ENCODE measurements at places on chromosomes 2 and 18.

- no peak for DNase-seq
These were observed 14.6 kb downstream of the CLASP1 start for GRCh38 chr2:121634354-121635307.

DNA sequence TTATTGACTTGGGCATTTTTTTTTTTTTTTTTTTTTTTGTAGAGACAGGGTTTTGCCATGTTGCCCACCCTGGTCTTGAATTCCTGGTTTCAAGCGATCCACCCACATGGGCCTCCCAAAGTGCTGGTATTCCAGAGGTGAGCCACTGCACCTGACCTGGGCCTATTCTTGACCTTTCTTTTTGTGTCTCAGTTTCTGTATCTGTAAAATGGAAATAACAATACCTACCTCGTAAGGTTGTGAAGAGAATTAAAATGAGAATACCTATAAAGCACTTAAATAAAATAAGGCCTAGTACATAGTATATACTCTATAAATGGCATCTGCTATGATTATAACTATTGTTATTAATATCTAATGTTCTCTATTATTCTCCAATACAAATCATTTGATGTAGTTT lies 15.7 kb downstream of the MAP4K3 start:
- DNase-seq = no peak

- no peak for DNase-seq
These were observed 7.6 kb downstream of the WDR35 start for GRCh38 chr2:19982268-19982667.

DNA sequence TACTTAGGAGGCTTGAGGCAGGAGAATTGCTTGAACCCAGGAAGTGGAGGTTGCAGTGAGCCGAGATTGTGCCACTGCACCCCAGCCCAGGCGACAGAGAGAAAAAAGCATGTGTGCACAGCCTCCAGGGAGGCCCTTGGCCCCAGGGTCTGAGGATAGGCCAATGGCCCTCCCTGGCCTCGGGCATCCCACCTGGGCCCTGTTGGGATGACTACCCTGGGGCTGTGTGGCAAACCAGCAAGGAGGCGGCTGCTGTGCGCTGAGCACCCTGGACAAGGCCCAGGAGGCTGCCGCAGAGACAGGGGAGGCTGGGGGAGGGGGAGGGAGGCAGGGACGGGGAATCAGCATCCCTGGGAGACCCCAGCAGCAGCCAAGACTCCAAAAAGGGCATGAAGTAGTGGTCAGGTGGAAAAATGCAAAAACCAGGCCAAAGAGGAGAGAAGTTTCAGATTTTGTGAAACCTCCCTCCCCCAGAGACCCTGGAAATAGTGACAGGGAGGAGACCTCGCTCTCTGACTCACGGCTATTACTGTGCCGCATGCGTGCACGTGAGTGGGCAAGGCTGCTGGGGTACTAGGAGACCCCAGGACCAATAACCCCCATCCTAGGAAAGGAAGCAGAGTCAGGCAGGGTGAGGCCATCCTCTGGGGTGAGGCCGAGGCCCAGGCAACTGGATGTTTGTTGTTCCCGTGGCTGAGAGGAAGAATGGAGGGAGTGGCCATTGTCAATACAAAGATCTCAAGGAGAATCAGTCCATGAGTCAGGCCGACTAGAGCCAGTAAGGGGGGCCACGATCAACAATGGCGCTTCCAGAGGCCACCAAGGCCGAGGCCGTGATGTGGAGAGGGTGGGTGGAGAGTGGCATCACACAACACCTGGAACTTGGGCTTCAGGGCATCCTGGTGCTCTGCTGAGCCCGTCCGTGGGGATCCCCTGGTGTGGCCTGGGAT lies 16.0 kb upstream of the B3GNT7 start:
- no peak for DNase-seq

DNA sequence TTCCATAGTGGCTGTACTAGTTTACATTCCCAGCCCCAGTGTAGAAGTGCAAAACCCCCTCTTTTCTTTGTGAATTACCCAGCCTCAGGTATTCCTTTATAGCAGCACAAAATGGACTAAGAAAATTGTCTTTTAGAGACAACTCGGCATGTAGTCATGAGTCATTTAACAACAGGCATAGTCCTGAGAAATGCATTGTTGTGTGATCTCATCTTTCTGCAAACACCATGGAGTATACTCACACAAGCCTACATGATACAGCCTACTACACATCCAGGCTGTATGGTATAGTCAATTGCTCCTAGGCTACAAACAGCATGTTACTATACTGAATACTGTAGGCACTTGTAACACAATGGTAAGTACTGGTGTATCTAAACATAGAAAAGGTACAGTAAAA lies 44.4 kb upstream of the MBP start:
- no peak for DNase-seq

GRCh38 chr2:64847930-64848329 lies 141.3 kb upstream of the SLC1A4 start:
- DNase-seq = no peak

DNA sequence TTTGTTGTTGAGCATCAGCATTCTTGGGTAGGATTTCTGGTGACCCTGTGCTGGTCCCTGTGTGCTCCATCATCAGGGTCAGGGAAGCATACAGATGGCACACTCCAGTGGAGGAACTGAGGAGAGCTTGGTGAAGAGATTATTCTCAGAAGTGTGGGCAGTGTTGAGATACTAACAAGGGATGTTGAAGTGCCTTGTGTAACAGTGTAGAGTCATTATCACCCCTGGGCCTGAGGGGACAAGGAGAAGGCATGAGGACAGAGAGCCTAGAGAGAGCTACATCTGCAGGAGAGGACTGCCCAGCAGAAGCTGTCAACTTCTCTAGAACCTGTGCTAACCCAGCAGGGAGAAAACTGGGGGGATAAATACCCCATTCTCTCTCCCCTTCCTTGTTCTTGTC lies 189.0 kb downstream of the PLCL1 start:
- no peak for DNase-seq

DNA sequence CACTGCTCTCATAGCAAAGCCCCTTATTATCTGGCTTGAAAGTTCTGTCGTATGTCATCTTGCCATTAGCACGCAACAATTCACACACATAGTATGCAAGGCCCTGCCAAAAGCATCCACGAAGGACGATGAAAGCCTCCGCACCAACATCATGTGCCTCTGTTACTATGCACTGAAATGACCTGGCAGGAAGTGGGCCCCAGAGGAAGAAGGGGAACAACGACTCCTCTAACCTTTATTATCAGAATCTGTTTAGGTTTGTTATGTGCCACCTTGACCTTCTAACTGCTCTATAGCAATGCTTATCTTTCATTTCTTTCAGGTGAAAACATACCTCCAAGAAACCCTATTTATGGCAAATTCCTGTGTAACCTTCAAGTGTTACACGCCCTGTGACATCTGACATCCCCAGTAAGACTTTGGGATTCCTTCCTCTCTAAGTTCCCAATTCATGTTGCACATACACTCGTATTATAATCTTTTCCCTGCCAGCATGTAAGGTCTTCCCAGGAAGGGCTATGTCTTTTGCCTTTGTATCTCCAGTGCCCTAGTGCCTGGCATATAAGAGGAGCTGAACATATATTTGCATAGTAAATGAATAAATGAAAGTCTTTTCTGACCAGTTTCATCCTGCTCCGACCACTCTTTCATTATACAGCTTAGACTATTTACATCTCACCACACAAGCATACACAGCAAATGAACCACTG lies 7.0 kb upstream of the NDUFV2 start:
- DNase-seq = no peak

- DNase-seq = no peak
These were observed 245.8 kb downstream of the TTC32 start for GRCh38 chr2:19656011-19656410.

GRCh38 chr2:203225423-203226039 lies 13.3 kb upstream of the CYP20A1 start:
- DNase-seq = peak; percentile 15

DNA sequence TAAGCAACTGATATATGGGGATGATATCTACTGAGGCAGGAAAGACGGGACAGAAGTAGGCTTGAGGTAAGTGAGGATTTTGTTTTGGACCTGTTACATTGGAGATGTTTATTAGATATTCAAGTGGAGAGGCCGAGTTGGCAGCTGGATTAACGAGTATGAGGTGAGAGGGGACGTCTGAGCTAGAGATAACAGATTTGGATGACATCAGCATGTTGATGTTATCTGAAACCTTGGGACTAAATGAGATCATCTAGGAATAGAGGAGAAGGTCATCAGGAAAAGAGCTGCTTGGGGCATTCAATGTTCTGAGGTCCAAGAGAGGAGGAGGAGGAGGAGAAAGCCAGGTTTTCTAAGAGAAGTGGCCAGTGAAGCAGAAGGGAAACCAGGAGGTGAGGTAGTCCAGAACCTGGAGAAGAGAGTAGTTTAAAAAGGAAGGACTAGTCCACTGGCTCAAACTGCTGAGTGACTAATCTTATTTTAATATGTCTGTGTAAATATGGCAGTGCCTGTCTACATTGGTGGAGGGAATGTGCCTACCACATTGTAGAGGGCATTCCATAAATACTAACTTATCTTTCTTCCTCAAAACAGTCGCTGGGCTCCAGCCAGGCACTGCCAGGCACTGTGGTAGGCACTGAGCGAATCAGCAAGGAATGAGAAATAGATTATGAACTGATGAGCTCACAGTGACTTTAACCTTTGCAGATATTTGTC lies 488.3 kb downstream of the DLGAP1 start:
- no peak for DNase-seq

GRCh38 chr2:54103454-54104314 lies 11.7 kb upstream of the ACYP2 start:
- no peak for DNase-seq

DNA sequence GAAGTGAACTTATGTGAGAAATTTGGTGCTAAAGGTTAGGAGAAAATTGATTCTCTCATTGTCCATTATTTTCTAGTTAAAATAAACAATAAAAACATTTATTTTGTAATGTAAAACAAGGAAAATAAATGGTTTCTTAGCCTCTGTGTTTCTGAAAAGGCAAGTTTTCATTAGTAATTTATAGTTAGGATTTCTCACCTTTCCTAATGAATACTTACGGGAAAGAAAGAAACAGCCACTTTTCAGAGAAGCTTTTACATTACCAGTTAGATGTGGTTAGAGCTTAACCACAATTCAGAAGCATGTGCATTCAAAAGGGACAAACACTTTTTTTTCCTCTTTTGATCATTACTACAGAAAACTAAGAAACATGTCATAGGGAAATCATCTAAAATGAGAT lies 18.8 kb downstream of the NEMP2 start:
- no peak for DNase-seq

DNA sequence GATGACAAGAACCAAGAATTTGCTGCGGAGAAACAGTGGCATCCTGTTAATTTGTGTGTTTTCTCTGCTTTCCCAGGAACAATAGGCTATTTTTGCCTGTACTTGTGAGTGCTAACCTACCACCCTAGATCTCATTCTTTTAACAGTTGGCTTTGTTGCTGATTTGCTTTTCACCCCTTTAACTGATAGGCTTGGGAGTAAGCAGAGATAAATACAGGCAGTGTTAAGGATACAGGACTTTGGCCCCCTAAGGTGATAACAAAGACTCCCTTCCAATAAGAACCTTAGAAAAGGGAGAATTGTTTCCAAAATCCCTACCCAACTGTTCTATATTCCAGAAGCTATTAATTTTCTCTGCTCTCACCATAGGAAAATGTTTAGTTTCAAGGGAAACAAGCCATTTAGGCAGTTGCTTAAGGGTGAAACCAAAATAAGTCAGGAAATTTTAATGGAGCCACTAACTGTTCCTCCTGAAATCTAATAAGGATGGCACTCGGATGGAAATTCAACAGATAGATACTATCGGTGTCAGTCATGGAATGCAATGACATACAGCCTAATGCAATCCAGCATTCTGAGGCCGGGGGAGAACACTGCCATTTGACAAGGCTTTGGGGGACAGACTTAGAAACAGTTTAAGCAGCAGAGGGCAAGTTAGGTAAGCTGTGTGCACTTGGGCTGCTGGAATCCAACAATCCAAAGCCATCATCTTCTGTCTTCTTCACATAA lies 238.8 kb downstream of the RNF152 start:
- DNase-seq = no peak

DNA sequence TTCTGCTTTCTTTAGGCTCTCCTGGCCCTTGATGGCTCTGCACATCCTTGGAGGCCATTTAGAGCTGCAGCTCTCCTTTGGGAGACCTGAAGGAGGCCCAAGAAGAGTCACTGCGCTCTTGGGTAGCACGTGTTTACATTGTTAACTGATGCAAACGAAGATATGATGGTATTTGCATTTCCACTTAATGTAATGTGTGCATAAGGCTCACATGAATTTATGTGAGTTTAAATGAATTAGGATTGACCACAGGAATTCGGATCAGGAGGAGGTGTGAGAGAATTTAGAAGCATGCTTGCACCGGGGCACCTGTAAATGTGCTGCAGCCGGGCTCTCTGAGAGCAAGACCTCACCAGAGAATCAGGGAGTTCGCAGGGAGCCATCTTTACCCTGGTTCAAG lies 7.5 kb downstream of the SH3RF3 start:
- no peak for DNase-seq

GRCh38 chr2:44822174-44822573 lies 119.3 kb upstream of the SIX3 start:
- no peak for DNase-seq

DNA sequence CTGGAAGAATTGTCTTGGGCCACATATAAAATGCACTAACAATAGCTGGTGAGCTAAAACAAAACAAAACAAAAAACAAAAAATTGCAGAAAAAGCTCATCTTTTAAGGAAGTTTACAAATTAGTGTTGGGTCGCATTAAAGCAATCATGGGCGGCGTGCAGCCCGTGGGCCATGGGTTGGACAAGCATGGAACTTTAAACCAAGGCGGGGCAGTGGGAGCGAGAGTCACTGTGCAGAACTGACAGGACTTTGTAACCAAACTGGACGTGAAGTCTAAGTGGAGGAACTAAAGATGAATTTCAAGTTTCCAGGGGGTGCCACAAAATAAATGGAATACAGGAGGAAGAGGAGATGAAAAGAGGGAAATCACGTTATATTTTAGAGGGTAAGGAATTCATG lies 80.7 kb downstream of the PSMG2 start:
- no peak for DNase-seq

- DNase-seq = no peak
These were observed 13.7 kb upstream of the GAL3ST2 start for GRCh38 chr2:241762933-241763369.

DNA sequence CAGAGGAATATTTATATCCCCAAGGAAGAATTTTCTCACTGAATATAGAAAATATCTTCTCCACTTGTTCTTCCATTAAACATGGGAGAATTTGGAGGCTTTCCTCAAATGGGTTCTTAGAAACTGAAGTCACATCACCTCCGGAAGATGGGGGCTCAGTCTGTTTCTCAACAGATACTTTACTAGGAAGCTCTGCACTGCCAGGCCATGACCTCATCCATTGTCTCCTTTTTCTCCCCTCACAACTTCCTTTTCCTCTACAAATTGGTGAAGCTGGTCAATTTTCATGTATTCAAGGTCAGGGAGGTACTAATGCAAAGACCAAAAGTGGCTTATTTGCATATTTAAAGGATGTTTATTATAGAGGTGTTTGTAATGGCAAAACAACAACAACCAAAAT lies 173.1 kb downstream of the RNF152 start:
- no peak for DNase-seq

GRCh38 chr18:10715791-10716190 lies 190.0 kb downstream of the NAPG start:
- DNase-seq = no peak

DNA sequence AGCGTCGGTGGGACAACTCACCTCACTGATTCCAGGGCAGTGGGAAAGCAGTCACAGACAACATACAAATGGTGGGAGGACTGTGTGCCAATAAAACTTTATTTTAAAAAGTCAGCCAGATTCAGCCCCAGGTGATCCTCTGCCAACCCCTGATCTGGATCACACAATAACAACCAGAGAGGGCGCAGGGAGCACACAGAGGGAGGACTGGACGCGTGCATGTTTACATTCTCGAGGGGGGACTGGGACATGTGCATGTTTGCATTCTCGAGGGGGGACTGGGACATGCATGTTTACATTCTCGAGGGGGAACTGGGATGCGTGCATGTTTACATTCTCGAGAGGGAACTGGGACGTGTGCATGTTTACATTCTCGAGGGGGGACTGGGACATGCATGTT lies 209.5 kb downstream of the NDUFA10 start:
- DNase-seq = no peak
